ENCODE measurements at places on chromosomes 13 and 19.

DNA sequence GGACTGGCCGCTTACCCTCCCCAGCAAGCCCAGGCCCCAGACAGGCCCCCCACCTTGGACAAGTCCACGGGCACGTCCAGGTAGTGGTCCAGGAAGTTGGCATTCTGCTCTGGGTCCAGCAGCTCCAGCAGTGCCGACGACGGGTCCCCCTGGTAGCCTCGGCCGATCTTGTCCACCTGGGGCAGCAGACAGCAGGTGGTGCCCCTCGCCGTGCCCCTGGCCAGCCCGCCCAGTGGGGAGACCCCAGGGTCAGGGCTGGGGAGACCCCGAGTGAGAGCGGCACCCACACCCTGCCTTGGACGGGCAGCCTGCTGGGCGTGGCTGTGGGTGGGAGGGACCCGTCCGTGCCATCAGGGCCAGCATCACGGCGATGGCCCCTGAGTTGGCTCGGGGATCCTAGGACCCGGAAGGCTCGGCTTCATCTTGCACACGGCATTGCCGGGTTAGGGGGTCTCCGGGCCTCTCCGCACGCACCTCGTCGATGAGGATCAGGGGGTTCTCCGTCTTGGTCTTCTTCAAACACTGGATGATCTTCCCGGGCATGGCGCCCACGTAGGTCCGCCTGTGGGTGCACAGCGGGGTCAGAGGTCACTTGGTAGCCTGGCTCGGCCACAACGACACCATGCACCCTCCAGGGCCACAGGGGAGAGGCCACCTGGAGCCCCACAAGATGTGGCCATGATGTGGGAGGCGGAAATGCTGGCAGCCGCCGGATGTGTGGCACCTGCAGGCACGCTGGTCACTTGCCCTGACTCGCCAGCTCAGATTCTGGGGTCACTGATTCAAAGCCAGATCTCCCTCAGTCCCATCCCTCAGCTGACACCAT, 6.3 kb downstream of the RPL36 start:
- no peak for DNase-seq

DNA sequence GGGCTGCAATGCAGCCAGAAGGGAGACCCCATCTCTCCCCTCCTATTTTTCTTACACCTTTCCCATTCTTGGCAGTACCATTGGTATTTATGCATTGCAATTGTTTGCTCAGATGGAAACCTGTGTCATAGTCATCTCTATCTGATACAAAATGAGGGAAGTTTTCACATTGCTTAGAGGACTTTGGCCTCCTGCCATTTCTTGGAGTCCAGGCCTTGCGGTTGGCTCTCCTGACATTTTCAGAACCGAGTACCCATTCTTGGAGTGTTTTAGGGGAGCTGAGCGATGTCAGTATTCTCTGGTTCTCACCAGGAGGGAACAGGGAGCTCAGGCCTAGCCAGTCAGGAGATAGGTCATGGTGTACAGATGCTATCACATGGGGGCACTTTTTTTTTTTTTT, 1.5 kb downstream of the SIN3B start:
- no peak for DNase-seq

DNA sequence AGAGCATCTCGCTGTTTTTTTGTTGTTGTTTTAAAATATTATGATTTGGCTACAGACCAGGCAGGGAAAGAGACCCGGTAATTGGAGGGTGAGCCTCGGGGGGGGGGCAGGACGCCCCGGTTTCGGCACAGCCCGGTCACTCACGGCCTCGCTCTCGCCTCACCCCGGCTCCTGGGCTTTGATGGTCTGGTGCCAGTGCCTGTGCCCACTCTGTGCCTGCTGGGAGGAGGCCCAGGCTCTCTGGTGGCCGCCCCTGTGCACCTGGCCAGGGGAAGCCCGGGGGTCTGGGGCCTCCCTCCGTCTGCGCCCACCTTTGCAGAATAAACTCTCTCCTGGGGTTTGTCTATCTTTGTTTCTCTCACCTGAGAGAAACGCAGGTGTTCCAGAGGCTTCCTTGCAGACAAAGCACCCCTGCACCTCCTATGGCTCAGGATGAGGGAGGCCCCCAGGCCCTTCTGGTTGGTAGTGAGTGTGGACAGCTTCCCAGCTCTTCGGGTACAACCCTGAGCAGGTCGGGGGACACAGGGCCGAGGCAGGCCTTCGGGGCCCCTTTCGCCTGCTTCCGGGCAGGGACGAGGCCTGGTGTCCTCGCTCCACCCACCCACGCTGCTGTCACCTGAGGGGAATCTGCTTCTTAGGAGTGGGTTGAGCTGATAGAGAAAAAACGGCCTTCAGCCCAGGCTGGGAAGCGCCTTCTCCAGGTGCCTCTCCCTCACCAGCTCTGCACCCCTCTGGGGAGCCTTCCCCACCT, 183.3 kb downstream of the KDM4B start:
- DNase-seq = no peak

GRCh38 chr19:3142292-3142670, 6.4 kb downstream of the GNA15 start:
- no peak for DNase-seq

DNA sequence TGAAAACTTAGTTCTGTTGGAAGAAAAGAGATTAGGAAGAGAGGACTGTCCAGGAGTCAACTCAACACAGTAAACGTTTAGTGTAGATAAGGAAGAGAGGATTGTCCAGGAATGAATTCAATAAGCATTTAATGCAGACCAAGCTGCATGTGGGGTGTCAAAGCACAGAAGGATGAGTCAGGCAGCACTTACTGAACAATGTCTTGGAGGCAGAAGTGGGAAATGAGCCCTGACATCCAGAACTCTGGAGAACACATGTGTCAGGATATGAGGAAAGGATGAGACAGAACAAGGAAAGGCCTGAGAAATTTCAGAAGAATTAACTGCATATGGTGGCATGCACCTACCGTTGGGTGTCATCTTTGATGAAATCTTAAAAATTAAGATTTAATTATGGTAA, 429.2 kb upstream of the HTR2A start:
- DNase-seq = no peak

DNA sequence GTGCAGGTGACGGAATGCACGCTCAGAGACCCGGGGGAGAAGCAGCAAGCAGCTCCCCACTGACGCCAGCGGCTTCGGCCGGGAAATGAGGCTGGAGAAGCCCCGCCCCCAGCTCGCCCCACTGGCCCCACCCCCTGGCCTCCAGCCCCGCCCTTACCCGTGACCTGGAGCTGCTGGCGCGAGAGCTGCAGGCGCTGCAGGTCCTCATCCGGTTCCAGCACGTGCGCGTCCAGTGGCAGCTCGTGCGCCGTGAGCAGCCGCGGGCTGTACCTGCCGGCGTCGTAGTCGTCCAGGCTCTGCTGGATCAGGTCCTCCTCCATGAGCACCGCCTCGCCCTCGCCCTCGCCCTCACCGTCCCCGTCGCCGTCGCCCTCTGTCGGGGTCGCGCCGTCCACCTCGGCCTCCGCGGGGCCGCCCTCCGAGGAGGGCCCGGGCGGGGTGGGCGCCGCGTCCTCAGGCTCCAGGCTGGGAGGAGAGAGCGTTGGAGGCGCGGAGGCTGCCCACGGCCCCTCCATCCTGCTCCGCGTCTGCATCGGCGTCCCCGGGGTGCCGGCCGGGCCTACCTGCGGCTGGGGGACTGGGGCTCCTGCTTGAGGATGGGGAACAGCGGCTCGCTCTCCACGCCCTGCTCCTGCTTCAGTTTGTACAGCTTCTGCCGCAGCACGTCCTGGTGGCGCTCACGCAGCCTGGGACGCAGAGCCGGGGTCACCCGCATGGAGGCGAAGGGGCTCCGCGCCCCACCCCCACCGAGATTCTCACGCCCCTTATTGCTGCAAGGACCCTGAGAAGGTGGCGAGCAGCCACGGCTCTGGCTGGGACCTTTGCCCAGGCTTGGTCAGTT, 6.4 kb upstream of the TBXA2R start:
- no peak for DNase-seq

DNA sequence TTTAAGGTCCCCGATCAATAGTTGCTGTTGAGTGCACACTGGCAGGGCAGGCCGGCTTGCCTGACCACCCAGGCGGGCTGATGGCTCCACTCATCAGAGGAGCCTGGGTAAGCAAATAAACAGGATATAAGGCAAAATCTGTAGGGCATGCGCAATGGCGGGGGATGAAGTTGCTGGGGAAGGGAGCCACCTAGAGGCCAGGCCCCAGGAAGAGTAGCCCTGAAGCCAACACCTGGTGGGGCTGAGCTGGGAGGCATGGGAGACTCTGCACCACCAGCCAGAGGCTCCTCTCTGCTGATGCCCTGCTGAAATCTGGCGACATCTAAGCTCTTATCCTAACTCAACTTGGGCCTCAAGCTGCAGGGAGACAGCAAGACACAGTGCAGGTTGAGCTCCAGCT, 324.3 kb downstream of the ZNF536 start:
- no peak for DNase-seq

GRCh38 chr13:40336228-40337221, 329.9 kb downstream of the FOXO1 start:
- DNase-seq = no peak

- no peak for DNase-seq
These were observed 426 bp downstream of the KLC3 start for GRCh38 chr19:45340899-45341453.

- no peak for DNase-seq
These were observed 40.5 kb downstream of the DZIP1 start for GRCh38 chr13:95603887-95604555.

DNA sequence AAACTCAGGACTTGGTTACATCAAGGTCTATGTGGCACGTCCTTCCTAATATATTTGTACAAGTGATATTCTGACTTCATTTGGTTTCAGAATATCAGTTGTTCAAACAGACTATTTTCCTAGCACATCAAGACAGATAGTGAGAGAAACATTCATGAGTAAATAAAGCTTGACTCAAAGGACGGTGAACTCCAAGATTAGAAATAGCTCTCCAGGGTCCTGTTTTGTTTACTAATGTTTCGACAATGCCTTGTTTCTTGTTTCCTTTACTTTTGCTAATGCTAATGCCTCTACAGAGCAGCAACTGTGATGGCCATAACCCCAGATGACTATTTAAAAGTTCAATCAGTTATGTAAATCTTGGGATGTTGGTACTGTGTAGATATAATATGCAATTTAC, 313.9 kb downstream of the KLF12 start:
- DNase-seq = no peak

DNA sequence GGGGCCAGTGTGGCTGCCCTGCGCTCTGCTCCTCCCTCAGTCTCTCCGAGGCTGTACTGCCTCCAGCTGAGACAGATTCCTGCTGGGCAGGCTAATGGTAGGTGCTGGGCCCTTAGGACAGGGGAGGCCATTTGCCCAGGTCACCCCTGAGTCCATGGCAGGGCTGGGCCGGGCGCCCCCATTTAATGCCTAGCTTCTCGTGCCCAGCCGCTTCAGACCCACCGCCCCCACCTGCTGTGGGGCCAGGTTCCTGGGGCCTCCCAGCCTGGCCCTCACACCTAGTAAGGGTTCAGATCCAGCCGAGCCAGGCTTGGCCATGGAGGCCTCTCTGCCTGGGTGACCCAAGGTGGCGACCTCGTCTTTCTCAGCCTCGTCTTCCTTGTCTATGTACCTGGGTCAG, 17.8 kb downstream of the PIAS4 start:
- no peak for DNase-seq

DNA sequence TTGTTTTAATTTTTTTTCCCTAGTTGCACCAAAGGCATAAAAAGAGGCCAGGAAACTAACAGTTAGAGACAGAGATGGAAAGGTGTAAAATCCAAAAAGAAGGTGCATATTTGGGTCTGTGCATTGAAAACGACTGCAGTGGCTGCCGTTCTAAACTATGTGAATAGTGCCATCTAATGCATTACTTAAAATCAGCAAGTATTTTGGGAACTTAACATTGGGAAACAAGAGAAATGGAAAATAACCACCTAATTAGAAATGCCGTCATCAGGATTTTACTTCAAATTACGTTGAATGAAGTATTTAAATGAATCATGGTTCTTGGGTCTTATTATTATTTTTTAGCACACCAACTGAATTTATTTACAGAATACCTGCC, 189.5 kb upstream of the MIR17HG start:
- no peak for DNase-seq

- DNase-seq = no peak
These were observed 3.9 kb downstream of the F10 start for GRCh38 chr13:113126265-113127150.

Data from activated T-cell treated with anti-CD3 and anti-CD28 coated beads, Interleukin-2, amount 50 U/mL, for 1 hour (primary cell).